ENCODE measurements at places on chromosomes 7 and 10.

DNA sequence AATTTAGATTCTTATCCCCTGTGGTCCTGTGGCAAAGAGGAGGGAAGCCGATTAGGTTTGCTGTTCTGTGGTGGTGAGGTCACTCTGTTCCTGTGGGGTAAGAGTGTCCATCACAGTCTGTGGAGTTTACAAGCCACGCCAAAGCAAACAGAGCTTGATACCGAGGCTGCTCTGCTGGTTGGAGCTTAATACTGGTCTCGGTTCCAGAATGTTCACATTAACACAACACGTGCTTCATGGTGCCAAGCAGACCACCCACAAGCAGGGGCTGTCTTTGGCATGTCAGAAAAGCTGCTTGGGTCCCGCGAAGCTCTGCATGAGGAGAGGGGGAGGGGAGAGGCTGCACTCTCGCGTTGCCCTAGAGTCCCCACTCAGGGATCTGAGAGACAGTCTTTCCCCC lies 47.5 kb downstream of the DNAJB6 start:
- no peak for DNase-seq

DNA sequence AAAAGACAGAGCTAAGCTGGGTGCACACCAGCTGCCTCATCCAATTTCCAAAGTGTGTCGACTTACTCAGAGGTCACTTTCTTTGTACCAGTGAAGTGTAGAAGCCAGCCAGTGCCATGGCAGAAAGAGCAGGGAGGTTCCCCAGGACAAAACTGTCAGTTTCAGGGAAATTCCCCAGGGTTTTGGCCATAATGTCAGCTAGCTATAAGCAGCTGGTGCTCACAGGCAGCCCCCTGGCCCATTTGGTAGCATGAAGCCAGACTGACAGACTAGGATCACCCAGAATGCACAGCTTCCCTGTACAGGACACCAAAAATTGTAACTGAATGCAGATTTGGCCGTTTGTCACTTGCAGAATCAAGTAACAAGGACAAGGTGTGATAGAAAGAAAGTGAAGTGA lies 28.6 kb downstream of the MRPL32 start:
- no peak for DNase-seq

GRCh38 chr7:71518880-71519279 lies 386.9 kb downstream of the GALNT17 start:
- DNase-seq = no peak

DNA sequence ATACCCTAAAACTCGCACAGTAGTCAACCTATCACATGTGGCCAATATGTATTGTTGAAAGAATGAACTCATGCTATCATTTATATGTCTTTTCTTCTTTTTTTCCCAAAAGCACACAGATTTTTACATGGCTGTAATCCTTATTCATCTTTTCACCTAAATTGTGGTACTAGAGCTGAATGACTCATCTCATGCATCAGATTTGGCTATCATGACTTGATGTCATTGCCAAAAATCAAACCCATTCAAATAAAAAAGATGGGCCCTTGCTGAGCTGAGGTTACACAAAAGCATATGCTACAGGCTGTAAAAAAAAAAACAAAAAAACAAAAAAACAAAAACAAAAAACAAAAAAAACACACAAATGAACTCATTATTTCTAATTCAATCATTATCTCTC lies 3.3 kb upstream of the LMOD2 start:
- DNase-seq = no peak

DNA sequence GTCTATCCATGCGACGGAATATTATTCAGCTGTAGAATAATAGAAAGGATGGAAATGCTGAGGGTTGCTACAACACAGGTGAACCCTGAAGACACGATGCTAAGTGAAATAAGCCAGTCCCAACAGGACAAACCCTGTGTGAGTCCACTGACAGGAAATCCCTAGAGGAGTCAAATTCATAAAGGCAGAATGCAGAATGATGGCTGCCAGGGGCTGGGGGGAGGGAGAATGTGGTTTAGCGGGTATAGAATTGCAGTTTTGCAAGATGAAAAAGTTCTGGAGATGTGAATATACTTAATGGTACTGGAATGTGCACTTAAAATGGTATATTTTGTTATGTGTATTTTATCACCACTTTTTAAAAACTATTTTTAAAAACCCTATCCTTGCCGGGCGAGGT lies 36.9 kb upstream of the DOCK1 start:
- no peak for DNase-seq

DNA sequence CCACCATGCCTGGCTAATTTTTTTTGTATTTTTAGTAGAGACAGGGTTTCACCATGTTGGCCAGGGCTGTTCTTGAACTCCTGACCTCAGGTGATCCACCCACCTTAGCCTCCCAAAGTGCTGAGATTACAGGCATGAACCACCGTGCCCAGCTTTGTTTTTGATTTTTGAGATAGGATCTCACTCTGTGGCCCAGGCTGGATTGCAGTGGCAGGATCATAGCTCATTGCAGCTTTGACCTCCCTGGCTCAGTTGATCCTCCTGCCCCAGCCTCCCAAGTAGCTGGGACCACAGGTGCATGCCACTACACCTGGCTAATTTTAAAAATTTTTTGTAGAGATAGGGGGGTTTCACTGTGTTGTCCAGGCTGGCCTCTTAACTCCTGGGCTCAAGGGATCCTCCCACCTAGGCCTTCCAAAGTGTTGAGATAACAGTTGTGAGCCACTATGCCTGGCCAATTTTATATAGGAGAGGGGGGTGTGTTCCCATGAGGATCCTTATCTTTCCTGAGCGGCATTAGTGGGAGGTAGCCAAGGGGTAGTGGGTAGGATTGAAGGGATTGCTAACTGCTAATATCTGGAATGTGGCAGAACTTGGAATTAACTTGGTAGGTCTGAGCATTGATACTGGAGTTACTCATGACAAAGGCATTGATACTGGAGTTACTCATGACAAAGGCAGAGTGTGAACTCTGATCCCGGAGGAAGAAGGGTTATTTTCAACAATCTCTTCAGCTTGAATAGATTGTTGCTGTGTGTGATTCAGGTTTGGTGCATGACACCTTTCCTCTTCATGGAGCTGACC lies 1.0 kb upstream of the NOLC1 start:
- DNase-seq = no peak

GRCh38 chr7:68805159-68805558 lies 793.1 kb upstream of the AUTS2 start:
- no peak for DNase-seq

- no peak for DNase-seq
Measured at GRCh38 chr7:93551063-93551895, 23.2 kb downstream of the CALCR start.

DNA sequence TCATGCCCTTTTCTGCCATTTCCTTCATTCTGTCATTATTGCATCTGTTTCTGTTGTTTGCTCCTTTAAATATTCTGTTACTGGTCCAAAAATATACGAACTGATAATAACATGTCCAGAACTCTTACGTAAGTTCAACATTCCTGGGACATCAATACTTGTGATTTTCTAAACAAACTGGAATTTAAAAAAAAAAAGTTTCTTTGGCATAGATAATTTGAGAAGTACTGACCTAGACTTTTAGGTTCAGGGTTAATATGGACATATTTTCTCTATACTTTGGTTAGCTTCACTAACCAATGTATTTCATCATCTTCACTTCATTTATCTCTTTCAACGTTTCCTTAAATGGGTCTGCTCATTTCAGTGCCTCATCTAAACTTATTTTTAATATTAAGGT lies 147.3 kb downstream of the JMJD1C start:
- no peak for DNase-seq

GRCh38 chr7:38374507-38374906 lies 101.1 kb upstream of the TARP start:
- DNase-seq = peak; percentile 42

Data from T-helper 1 cell (primary cell).